D341Med (cell line): ENCODE measurements at places on chromosomes 3 and 15.

GRCh38 chr3:62815981-62816380 lies 59.2 kb downstream of the CADPS start:
- DNase-seq, result no peak

DNA sequence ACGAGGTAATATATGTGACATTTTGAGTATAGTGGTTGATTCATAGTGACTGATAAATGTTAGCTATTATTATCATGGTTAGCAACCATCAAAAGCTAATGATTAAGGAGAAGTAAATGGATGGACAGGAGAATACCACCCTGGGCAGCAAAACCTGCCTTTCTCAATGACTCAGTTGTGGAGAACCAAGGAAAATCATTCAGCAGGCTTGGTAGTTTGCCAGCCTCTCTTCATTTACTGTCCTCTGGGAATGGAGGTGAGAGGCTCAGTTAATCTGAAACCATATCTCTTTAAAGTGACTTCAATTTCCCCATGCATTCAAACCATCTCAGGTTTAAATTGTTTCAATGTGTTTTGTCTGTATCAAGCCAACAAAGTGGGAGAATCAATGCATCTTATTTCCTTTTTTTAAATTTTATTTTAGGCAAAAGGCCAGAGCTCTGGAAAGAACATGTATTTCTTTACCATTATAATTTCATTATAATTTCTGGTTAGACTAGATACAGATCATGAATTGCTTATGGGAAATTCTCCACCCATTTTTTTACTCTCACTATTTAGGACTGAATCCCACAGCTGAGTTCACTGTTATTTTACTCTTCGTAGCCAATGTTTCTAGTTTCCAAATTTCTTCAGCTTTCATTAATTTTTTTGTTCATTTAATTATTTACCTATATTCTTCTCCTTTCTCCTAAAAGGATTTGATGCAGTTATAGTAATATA lies 2.7 kb downstream of the TM4SF18 start:
- no peak for DNase-seq

DNA sequence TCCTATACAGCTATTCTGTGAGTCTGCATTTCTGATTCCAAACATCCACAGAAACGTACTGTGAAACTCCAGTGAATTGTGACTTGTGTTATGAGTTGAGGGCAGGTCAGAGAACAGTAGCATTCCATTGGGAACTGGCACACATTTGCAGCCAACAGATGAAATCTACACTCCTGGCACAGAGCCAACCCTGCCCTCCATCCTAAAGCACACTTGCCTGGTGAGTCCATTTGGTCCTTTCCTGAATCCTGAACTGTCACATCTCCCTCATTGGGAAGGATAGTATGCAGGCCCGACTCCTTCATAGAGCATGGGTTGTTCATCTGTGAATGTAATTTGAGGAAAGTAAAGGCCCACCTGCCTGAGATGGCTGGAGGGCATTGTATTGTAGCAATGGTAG lies 314.3 kb upstream of the RASGRP1 start:
- DNase-seq, result no peak

- no peak for DNase-seq
These were observed 629 bp upstream of the NOX5 start for GRCh38 chr15:69013726-69014406.

DNA sequence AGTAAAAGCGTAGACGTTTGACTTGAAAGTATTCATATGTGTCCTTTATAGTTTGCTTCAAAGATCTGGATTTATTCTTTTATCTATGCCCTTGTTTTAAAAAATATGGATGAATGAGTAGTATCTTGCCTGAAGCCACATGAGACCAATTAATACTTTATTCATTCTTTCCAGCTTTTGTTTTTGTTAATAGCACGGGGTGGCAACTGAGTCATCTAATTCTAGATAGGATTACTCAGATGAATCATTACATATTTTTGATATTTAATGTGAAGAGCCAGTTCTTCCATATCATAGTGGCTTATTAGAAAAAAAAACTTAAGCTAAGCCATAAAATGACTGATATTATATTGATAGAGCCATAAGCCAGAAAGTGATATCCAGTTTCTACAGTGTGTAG lies 121.9 kb downstream of the BBX start:
- no peak for DNase-seq

- DNase-seq, result no peak
These were observed 878.5 kb downstream of the ROBO1 start for GRCh38 chr3:78889348-78889747.

GRCh38 chr15:86691091-86691663 lies 611.5 kb downstream of the AGBL1 start:
- DNase-seq, result no peak

GRCh38 chr3:13878281-13879101 lies 1.4 kb downstream of the WNT7A start:
- peak; percentile 64 for DNase-seq

DNA sequence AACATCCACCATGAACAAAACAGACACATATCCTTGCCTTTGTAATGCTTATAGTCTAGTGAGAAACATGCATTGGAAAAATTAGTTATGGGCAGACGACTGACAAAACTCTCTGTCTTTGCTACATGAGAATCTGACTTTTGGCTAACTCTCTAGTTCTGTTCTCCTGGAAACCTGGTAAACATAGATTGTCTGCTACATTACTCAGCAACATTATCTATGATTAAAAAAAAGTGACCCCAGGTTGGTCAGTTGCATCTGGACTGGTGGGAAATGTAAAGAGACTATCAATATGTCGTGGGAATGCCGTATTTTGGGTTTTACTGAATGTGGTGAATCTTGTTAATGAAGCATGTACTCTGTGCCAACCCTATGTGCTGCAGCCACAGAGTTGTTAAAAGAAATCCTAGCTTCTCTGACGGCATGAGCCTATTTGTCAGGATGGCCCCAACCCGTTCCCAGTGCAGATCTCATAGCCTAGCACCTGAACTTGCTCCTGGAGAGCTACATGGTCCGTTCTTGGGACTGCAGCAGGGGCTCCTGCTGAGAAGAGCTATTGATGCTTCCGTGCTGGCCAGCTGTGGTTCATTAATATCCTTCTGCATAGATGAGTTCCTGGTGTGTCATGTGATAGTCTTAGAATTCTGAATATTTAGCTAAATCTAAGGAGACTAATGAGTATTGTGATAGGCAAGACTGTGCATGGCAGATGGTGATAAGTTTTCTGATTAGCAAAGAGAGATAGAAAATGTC lies 311.7 kb upstream of the ZNF717 start:
- no peak for DNase-seq

- DNase-seq, result no peak
These were observed 293.1 kb downstream of the SUCLG2 start for GRCh38 chr3:67361323-67361722.

GRCh38 chr3:101011136-101011535 lies 17.9 kb upstream of the ABI3BP start:
- no peak for DNase-seq

DNA sequence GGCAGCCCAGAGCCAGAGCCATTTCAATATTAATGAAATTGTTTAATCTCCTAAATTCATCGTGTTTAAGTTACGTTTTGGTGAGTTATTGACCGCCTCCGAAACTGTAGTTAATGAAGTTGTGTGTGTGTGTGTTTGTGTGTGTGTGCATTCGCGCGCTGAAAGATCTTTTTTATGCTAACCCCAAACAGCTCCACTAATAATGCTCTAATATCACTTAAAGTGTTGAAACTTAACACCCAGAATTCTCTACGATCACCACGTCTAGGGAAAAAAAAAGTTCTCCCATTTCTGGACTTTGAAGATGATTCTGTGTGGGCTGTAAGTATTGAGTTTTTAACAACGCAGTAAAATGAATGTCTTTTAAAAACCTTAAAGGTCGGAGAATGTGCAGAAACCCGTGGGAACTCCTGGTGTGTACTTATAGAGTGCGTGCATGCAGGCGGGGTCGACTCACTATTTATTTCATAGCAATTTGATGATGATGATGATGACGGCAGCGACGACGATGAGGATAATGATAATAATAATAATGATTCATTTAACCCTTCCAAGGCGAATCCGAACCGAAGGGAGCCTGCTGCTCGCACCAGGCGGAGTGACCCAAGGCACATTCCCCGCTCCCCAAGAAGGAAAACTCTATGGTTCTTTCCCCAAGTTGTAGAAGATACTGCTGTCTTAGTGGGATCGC lies 1.4 kb upstream of the FOXB1 start:
- no peak for DNase-seq

GRCh38 chr15:31330836-31331235 lies 4.2 kb downstream of the KLF13 start:
- DNase-seq, result no peak

- DNase-seq, result no peak
These were observed 42.6 kb downstream of the MGLL start for GRCh38 chr3:127779747-127780146.

DNA sequence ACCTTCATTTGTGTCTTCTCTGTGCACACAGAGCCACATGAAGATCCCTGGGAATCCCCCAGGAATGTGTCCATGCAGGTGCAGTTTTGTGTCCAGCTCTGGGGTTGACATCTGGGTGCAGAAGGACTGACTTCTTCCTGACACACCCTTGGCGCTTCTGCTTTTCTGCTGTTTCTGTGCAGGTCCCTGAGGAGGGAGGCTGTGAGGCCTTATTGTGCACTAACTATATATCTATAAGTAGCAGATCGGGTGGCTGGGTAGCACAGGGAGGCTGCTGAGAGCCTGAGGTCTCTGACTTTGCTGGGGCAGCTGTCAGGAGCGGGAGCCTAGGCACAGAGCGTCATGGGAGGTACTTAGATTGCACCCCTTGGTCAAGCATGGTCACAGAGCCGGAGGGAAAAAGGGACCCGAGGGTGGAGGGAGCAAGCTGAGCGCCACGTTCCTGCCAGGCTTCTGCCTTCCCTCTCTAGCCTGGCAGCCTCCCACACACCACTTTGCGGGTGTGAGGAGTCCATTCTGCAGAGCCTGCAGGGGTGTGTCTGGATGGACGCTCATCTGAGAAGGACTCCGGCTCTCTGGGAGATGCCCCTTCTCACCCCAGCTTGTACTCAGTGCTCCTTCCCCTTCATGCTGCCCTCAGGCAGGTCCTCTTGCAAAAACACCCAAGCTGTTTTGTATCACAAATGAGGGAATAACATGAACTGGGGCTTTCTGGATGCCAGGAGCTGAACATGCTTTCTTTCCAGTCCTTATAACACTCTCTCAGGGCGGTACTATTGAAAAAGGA lies 23.9 kb downstream of the CCDC33 start:
- DNase-seq, result no peak

GRCh38 chr3:139893267-139893962 lies 41.6 kb upstream of the CLSTN2 start:
- DNase-seq, result no peak

DNA sequence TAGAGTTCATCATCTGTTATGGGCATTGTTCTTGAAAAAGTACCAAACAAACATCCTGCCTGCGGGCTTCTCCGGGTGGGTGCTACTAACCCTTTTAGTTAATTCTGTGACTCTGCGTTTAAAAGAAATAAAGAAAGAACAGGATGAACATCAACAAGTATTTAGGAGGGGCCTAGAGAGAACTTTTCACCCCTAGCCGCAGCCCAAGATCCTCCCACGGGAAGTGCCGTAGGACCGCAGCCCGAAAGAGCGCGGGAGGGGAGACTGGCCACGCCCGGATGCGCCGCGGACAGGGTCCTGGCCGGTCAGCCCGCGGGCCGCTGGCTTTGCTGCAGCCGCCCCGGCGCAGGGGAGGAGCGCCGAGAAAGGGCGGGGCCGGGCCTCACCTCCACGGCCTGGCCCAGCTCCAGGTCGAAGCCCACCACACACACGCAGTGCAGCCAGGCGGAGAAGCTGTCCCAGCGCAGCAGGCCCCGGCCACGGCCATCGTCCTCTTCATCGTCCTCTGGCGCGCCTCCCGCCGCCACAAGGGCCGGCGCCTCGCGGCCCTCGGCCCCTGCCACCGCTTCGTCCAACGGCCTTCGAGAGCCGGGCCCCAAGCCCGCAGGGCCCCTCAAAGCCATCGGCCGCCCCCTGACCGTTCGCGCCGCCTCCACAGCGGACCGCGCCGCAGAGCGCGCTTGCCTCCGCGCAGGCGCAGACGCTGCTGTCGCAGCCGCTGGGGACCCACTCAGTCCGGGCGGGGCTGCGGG lies at the start of gene DENND6A:
DENND6A (minus strand) TSS at position 682 of the 752 bp plus-strand sequence; CDS start at position 623, 59 bp downstream.
- peak; percentile 99 for DNase-seq

DNA sequence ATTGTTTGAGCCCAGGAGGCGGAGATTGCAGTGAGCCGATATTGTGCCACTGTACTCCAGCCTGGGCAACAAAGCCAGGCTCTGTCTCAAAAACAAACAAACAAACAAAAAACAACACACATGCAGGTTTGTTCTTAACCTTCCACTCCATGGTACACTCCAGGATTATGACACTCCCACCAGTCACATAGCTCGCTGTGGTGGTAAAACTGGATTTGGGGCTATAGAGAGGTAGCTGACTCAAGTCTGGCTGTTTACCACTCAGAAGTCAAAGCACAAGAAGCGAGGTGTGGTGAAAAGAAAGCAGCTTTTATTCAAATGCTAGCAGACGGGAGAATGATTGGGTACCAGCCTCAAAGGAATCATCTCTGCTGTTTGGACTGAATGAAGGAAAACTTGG lies 49.0 kb upstream of the SIAH2 start:
- no peak for DNase-seq

GRCh38 chr15:82856397-82857170 lies 47.2 kb downstream of the WHAMM start:
- DNase-seq, result no peak

- no peak for DNase-seq
These were observed 50.2 kb downstream of the EPHB3 start for GRCh38 chr3:184611607-184612281.

GRCh38 chr3:61664105-61664482 lies 102.7 kb downstream of the PTPRG start:
- no peak for DNase-seq

DNA sequence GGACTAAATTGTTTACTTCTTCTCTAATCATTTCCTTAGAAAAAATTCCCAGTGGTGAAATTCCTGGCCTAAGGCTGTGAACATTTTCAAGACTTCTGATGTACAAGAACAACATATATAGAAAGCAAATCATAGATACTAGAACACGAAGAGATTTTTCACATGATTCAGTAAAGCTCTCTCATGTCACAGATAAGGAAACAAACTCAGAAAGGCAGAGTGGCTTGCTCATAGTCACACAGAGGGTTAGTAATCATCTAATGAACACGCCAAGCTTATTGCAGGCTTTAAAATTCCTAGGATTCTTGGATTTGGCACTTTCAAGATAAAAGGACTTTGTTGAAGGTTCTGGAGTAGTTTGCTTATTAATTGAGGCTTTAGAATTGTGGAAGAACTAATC lies 26.2 kb downstream of the CRTAP start:
- DNase-seq, result no peak

- no peak for DNase-seq
These were observed 22.6 kb downstream of the PDHB start for GRCh38 chr3:58411036-58411435.

DNA sequence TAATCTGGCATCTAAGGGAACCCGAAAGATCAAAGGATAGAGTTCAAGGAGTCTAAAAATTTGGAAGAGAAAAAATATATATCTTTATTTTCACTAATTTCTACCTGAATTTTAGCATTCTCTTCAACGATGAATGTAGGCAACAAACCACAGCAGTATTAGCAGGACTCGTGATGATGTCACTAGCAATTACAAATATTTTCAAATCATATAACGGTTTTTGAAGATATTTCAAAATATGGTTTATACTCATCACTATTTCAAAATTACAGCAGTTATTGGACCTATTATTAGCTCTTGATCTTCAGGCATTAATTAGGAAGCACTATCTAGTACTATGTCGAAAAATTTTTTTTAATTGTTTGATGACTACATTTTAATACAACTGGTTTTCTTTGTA lies 27.0 kb upstream of the ANKDD1A start:
- no peak for DNase-seq
